Choroid plexus epithelial cell (primary cell): ENCODE measurements at places on chromosomes 3 and 15.

GRCh38 chr3:24043985-24044384 lies 98.9 kb downstream of the NR1D2 start:
- DNase-seq = no peak

DNA sequence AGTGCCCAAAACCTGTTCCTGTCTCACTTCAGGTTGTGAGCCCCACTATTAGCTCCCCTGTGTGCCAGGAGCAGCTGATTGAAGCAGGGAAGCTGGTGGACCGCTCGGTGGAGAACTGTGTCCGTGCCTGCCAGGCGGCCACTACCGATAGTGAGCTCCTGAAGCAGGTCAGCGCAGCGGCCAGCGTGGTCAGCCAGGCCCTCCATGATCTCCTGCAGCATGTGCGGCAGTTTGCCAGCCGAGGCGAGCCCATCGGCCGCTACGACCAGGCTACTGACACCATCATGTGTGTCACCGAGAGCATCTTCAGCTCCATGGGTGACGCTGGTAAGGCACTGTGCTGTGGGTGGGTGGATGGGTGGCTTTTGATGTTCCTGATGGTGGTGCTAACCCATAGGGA lies 334.1 kb upstream of the TPM1 start:
- no peak for DNase-seq

- DNase-seq = peak; percentile 59
Observed at GRCh38 chr3:50550079-50550736, 17.3 kb downstream of the C3orf18 start.

DNA sequence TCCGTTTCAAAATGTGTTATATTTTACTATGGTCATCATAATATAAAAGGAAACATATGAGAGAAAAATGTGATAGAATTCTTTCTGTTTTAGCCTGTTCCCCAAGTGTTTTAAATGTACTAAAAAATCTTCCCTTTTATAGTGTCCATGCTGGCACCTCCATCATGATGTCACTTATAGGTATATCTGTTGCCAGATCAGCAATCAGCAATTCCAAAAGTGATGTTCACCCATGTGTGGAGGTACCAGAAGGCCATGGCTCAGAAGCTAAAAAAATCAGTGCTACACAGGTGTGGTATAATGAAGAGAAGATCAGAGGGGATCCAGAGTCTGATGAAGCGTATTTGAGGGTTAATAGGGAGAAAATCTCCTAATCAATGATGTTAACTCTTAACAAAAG lies 1.1 kb upstream of the GPR15 start:
- no peak for DNase-seq

- peak; percentile 34 for DNase-seq
Observed at GRCh38 chr3:149122721-149123578, 6.5 kb upstream of the HPS3 start.

GRCh38 chr3:32413845-32414521 lies 22.3 kb downstream of the CMTM7 start:
- DNase-seq = no peak

GRCh38 chr3:145246291-145246690 lies 914.7 kb downstream of the PLOD2 start:
- DNase-seq = no peak

GRCh38 chr3:147614210-147614609 lies 205.0 kb downstream of the ZIC1 start:
- DNase-seq = peak; percentile 47
